MM.1S (cell line): ENCODE measurements at places on chromosomes 7 and 10.

DNA sequence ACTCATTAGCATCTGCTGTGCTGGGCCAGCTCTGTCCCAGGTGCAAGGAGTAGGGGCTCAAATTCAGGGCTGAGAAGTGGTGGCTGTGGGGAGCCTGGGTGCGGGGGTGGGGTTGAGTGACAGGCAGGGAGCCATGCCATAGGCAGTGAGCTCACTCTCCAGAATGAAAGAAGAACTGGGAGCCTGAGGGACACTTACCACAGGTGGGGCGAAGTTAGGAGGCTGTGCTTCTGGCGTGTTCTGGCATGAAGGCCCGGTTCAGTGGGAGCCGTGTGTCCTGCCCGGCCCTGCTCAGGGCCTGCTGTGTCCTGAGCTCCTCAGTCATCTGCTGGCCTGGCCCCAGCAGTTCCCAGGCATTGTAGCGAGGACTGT, 62.5 kb downstream of the MKI67 start:
- no peak for DNase-seq

- no peak for DNase-seq
Observed at GRCh38 chr7:138935465-138936011, 45.7 kb downstream of the KIAA1549 start.

- DNase-seq = no peak
Observed at GRCh38 chr7:47188136-47188535, 393.8 kb downstream of the TNS3 start.

DNA sequence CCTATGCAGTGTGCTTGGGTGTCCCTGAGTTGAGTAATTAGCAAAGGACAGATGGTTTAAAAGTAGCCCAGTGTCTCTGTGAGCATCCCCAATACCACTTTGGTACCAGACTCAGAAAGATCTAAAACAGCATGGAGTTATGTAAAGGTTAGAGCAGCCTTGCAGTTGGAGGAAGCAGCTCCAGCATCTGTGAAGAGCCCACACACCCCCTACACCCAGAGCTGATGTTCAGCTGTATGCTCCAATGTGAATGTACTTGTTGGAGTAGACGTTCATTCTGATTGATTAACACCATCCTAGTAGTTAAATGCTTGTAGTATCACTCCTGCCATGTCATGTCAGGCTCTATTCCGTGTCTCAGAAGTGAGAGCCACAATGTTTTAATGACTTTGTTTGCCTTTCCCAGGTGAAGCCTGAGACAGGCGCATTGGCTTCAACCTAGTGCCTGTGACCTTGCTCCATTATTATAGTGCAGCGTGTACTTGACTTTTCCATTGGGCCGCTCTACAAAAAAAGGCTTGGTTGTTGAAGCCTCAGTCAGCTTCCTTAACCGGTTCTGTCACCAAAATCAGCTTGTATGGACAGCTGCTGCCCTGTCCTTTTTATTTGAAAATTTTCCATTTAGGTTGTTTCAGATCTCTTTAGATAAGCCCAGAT, 154.2 kb downstream of the LCOR start:
- no peak for DNase-seq

GRCh38 chr10:103479135-103479534, at the start of gene CALHM3:
Gene CALHM3, minus strand, starts transcription at chr10:103479240. Its CDS starts 208 bp downstream, at chr10:103479032.
- DNase-seq = no peak

DNA sequence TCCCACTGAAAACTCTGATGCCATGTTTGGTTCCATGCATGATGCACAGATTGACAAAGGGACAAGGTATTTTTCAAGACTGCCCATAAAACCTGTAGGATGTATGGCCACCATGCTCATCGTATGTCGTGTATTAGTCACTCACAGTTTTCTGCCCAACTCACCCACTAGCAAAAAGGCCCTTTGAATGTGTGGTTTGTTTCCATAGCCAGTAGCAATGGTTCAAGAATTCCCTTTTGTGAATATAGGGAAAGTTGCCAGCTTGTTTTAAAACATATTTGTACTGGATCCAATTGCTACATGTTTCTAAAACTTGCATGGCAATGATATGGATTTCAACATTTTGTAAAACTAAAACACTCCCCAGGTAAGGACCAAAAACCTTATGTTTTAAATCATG, 280.9 kb upstream of the YAE1 start:
- DNase-seq = no peak
